Activated naive CD4-positive, alpha-beta T cell treated with anti-CD3 and anti-CD28 coated beads for 36 hours (primary cell): ENCODE measurements at places on chromosomes 4 and X.

GRCh38 chr4:169005453-169006099, 4.5 kb downstream of the CBR4 start:
- no peak overlapping the region for H3K27ac ChIP-seq
- no peaks in the 10 kb centered on the region for H3K27me3 ChIP-seq

DNA sequence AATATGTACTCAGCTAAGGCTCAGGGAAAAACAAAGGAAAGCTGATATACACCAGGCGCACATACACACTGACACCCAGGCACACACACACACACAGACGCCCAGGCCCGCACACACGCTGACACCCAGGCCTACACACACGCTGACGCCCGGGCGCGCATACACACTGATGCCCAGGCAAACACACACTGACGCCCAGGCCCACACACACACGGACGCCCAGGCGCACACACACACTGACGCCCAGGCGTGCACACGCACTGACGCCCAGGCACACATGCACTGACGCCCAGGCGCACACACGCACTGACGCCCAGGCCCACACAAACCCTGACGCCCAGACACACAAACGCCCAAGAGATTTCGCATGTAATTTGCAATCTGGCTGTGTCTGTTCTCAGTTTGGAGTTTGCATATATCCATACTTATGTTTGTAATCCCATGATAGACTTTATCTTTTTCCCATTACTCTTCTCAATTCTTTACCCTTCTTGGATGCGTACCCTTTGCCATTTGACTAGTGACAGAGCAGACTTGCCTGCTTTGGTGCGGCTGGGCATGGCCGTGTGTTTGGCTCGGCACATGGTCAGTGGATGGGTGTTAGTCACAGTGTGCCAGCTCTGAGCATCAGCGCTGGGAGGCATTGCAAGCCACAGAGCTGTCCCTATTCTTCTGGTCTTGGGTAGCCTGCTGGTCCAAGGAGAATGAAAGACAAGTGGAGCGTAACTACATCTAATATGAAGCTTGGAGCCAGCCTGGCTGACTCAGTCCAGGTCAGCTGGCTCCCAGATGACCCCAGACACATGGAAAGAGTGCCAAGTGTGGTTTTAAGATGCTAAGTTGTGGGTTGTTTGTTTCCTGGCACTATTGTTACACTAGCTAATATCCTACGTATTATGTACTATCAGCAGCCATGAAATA, 632.4 kb upstream of the ZFP42 start:
- no peaks in the 10 kb centered on the region for H3K27me3 ChIP-seq
- no peak for DNase-seq
- no peaks in the 10 kb centered on the region for H3K36me3 ChIP-seq
- H3K4me1 ChIP-seq: no peaks in the 10 kb centered on the region

DNA sequence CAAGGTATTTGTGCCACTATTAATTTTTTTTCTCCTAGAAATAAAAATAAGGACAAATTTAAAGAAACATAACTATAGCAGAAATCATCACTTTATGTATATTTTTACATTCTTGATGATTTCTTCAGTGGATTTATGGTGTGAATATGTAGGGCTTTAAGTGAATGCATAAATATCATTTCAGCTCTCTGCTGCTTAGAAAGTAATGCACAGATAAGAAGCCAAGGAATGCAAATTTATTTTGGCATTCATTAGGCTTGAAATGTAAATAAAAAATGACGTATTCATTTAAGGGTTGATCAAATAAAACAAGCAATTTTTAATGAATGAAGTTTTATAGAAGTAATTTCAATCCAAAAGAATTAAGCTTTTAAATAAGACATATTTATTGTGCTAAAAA, 66.3 kb downstream of the NFKB1 start:
- H3K27ac ChIP-seq: no peak overlapping the region
- no peak for DNase-seq
- peaks cover 63% of the 10 kb centered on the region for H3K4me1 ChIP-seq
- peaks cover 49% of the 10 kb centered on the region for H3K36me3 ChIP-seq
- no peak overlapping the region for H3K4me3 ChIP-seq

GRCh38 chrX:13938051-13938828, 91.5 kb downstream of the GEMIN8 start:
- no peaks in the 10 kb centered on the region for H3K4me1 ChIP-seq
- DNase-seq: peak; percentile 4
- H3K27ac ChIP-seq: no peak overlapping the region
- no peaks in the 10 kb centered on the region for H3K36me3 ChIP-seq

GRCh38 chrX:103446665-103447302, 70.4 kb downstream of the BEX3 start:
- no peaks in the 10 kb centered on the region for H3K36me3 ChIP-seq
- no peak for DNase-seq
- no peak overlapping the region for H3K27ac ChIP-seq
- no peaks in the 10 kb centered on the region for H3K4me1 ChIP-seq
- H3K4me3 ChIP-seq: no peak overlapping the region

GRCh38 chrX:145393702-145394235, 146.5 kb downstream of the SPANXN1 start:
- DNase-seq: no peak
- H3K36me3 ChIP-seq: no peaks in the 10 kb centered on the region
- no peaks in the 10 kb centered on the region for H3K27me3 ChIP-seq
- H3K4me1 ChIP-seq: no peaks in the 10 kb centered on the region
- H3K27ac ChIP-seq: no peak overlapping the region
- H3K4me3 ChIP-seq: no peak overlapping the region

GRCh38 chrX:150616863-150617198, 48.4 kb downstream of the MTM1 start:
- H3K27ac ChIP-seq: no peak overlapping the region
- no peak for DNase-seq
- H3K4me1 ChIP-seq: peaks cover 7% of the 10 kb centered on the region
- no peak overlapping the region for H3K4me3 ChIP-seq

DNA sequence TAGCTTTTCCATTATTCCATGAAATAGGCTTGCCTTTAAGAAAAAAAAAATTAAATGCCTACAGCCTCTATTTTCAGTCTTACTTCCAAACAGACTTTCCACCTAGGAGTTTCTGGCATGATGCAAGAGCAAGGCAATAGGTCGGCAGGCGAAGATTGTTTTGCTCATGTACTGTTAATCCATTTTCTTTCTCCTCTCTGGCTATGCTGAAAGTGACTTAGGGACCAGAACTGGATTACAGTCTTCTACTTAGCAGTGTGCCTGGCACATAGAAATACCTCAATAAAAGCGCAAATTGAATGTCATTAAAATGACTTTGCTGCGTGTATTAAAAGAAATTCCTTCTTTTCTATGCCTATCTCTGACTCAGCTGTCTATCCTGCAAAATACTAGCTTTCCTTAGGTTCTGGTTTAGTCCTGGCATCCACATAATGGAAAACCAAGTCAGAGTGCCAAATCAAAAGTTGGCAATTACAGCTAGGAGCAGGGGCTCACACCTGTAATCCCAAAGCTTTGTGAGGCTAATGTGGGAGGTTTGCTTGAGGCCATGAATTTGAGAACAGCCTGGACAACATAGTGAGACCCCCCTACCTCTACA, 51.9 kb downstream of the CC2D2A start:
- H3K4me3 ChIP-seq: no peak overlapping the region
- DNase-seq: no peak
- no peak overlapping the region for H3K27ac ChIP-seq
- H3K4me1 ChIP-seq: no peaks in the 10 kb centered on the region

GRCh38 chr4:145035494-145036136, 62.4 kb downstream of the ANAPC10 start:
- H3K4me3 ChIP-seq: no peak overlapping the region
- no peaks in the 10 kb centered on the region for H3K27me3 ChIP-seq
- peaks cover 2% of the 10 kb centered on the region for H3K4me1 ChIP-seq
- DNase-seq: no peak
- peaks cover 48% of the 10 kb centered on the region for H3K36me3 ChIP-seq
- no peak overlapping the region for H3K27ac ChIP-seq

GRCh38 chr4:39427520-39428114, 20.9 kb downstream of the KLB start:
- no peak overlapping the region for H3K4me3 ChIP-seq
- H3K27ac ChIP-seq: no peak overlapping the region
- no peak for DNase-seq
- no peaks in the 10 kb centered on the region for H3K4me1 ChIP-seq
- no peaks in the 10 kb centered on the region for H3K36me3 ChIP-seq

- no peaks in the 10 kb centered on the region for H3K36me3 ChIP-seq
- H3K4me1 ChIP-seq: no peaks in the 10 kb centered on the region
- DNase-seq: no peak
- no peaks in the 10 kb centered on the region for H3K27me3 ChIP-seq
- H3K27ac ChIP-seq: no peak overlapping the region
Observed at GRCh38 chr4:7129871-7130620, 62.2 kb upstream of the GRPEL1 start.

GRCh38 chr4:123869286-123870215, 473.0 kb downstream of the SPRY1 start:
- no peaks in the 10 kb centered on the region for H3K36me3 ChIP-seq
- no peak overlapping the region for H3K27ac ChIP-seq
- no peak for DNase-seq
- no peak overlapping the region for H3K4me3 ChIP-seq

DNA sequence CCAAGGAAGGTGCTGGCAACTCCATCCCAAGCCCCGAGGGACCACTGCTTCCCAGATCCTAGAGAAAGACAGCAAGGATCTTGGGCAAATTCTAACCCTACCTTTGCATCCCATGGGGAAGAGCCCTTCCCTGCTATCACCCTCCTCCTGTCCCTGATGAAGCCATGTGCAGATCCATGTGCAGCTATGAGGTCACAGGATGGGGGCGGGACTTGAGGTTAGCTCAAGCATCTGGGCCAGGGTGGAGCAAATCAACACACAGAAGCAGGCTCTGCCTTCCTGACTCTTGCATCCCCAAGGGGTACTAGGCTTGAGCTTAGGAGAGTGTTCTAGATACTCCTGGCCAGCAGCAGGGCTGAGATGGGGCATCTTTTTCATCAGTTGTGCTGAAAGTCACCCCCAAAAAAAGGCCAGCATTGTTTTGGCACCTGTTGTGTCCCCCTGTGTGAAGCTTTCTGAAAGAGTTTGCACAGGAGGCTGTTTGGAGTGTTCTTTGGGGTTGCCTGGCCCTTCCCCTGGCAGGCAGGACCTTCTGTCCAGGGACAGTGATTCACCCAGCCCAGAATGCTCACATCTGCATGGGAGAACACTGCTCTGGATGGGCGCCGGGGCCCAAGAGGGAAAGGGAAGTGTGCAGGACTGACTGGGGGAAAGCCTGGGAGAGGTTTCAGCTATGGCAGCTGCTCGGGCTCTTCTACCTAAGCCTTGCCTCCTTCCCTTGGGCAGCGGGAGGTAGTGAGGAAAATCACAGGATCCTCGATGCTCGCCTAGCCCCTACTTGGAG, 50.8 kb downstream of the PRPS1 start:
- H3K27ac ChIP-seq: peak overlapping the region; percentile 94
- DNase-seq: peak; percentile 87
- H3K27me3 ChIP-seq: no peaks in the 10 kb centered on the region
- H3K36me3 ChIP-seq: no peaks in the 10 kb centered on the region
- peak overlapping the region; percentile 88 for H3K4me3 ChIP-seq

DNA sequence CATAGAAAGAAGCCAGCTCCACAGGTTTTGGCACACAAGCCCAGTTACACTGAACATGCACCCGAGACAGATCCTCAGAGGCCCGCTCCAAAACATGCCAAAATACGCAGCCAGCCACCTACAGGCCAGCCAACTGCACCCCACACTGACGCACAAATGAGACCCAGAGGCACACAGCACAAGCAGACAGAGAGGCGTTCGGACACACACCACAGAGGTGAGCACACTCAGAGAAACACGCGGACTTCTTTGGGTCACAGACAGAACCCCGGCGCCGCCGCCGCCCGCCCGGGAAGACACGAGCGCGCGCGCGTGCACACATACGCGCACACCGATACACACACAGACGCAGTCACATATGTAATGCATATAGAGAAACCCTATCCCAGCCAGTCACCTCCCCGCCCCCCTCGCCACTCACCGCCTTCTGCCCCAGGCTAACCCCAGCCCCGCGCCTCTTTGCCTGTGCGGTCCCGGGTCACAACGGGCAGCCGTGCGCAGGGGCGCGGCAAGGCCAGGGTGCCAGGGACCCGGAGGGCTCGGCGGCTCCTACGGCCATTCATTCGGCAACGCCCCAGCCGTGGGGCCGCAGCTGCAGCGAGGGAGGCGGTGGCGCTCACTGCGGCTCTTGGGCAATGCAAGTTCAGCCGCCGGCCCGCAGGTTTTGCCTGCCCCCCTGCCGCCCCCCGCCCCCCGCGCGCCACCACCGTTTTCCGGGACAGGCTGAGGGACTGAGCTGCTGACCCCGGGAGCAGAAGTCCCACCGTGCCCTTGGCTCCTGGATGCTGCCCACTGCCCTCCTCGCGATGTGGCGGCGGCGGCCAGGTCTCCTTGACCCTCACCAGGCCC, 553 bp downstream of the SEPTIN6 start:
- H3K4me3 ChIP-seq: peak overlapping the region; percentile 95
- H3K27me3 ChIP-seq: no peaks in the 10 kb centered on the region
- DNase-seq: peak; percentile 74
- peaks cover 16% of the 10 kb centered on the region for H3K4me1 ChIP-seq

DNA sequence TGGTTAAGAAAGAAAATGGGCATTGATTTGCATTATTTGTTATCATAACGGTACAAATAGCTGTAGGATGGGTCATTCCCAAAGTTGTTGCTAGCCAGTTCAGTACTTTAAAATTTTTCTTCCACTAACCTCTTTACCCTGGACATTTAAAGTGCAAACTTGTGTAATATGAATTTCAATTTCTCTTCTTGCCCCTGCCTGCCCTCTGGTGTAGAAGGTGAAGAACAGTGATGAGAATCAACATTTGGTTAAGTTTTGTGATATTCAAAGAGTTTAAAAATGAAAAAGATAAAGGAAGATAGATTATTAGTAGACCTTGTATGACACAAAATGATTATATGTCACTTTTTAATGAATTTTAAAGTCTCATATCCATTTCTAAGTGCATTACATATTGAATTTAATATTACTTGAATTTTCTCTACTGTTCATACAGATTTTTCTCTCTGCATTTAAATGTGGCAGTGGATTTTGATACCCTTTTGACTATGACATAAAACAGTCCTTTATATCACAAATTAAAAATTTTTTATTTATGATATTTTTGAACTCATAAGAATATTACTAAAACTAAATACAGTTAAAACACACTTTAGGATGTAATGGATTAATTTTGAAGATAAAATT, 337.7 kb downstream of the BMPR1B start:
- peaks cover 3% of the 10 kb centered on the region for H3K27me3 ChIP-seq
- peak; percentile 8 for DNase-seq

GRCh38 chr4:4923201-4923600, 63.7 kb downstream of the MSX1 start:
- peaks cover 11% of the 10 kb centered on the region for H3K27me3 ChIP-seq
- H3K36me3 ChIP-seq: no peaks in the 10 kb centered on the region
- H3K4me3 ChIP-seq: no peak overlapping the region

DNA sequence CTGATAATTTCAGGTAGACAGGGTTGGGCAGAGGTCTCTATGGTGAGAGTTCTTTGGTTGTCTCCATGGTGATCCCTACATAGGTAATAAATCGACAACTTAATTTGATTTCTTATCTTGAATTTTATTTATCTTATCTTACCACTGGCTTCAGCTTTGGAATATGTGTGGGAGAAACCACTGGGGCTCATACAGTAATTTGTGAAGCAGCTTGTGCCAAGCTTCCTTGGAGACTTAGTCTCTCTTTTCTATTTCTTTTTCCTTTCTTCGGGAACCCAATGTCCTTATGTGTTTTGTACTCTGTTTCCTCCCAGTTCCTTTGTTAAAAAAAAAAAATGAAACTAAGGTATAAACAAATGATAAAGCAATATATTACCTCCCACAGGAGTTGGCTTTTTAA, 242.4 kb upstream of the CNKSR2 start:
- H3K27me3 ChIP-seq: no peaks in the 10 kb centered on the region
- no peak for DNase-seq
- no peak overlapping the region for H3K4me3 ChIP-seq
- H3K4me1 ChIP-seq: no peaks in the 10 kb centered on the region
- no peak overlapping the region for H3K27ac ChIP-seq
